Liver (tissue), 10 donors: ENCODE measurements at places on chromosomes 12 and 14. TPM values are rescaled to one million over a fixed set of nuclear protein-coding genes. Genes with fewer than 3 reads are reported as not detected.

- DNase-seq: no peak
Observed at GRCh38 chr12:64170024-64170423, 52.1 kb downstream of the KICS2 start.

The TAS2R42 gene
- not detected for polyA plus RNA-seq

The PTGDR gene
- polyA plus RNA-seq: 0.14 TPM

The SYNDIG1L gene
- not detected for polyA plus RNA-seq

DNA sequence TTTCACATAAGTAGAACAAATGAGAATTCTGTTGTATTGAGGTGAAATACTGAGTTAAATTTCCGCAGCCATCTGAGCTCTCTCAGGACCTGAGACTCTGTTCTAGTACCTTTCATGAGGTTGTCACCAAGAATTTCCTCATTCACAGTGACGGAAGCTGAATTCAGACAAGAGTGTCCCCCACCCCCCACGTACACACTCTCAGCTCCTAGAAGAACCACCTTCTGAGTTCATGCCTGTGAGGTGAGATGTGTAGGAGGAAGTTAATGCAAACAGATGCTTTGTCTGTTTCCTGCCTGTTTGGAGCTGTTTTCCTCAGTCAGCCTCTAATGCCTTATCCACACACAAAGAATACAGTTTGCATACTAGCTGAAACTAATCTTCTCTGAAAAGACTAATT lies 18.2 kb downstream of the BICDL1 start:
- no peak for DNase-seq

DNA sequence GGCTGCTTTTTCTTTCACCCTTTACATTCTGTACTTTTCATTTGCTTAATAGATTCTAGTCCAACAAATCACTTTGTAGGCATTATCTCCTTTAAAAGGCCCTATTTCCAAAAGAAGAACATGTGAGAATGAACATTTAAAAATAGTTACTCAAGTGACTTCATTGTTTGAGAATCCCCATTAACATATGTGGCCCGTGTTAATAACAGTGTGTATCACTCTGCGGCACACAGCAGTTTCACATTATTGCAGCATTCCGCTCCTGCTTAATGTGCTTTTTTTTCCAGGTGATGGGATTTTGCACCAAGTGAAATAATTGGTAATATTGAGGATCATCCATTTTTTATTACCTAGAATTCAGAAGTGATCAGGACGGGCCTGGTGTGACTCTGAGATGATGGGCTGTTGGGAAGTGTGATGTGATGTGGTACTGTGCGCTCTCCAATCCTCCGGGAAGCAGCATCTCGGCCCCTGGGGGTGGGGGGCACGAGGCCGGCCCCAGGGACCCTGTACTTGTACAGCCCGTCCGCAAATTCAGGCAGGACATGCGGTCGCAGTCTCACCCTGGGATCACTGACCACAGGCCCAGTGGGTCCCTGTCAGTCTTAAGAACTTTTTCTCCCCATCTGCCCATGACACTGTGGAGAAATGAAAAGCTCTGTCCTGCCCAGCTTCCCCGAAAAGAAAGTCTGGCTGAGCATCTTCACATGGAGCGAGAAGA lies 32.9 kb downstream of the SLC15A4 start:
- no peak for DNase-seq

DNA sequence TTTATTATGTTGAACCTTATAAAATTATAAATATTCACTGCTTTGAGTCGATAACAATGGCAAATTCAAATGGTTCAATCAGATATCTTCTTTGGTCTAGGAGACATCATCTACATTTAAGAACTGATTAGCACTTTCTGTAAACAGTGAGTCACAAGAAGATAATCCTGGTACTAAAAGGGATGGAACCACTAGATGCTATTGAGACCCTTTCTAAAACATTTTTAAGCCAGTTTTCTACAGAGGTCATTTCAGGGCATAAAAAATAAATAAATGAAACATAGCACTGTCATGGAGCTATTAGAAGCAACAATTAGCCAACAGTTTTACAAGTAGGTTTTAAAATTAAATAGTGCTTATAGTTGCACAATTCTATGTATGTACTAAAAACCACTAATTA lies 212.2 kb downstream of the DUSP6 start:
- no peak for DNase-seq

DNA sequence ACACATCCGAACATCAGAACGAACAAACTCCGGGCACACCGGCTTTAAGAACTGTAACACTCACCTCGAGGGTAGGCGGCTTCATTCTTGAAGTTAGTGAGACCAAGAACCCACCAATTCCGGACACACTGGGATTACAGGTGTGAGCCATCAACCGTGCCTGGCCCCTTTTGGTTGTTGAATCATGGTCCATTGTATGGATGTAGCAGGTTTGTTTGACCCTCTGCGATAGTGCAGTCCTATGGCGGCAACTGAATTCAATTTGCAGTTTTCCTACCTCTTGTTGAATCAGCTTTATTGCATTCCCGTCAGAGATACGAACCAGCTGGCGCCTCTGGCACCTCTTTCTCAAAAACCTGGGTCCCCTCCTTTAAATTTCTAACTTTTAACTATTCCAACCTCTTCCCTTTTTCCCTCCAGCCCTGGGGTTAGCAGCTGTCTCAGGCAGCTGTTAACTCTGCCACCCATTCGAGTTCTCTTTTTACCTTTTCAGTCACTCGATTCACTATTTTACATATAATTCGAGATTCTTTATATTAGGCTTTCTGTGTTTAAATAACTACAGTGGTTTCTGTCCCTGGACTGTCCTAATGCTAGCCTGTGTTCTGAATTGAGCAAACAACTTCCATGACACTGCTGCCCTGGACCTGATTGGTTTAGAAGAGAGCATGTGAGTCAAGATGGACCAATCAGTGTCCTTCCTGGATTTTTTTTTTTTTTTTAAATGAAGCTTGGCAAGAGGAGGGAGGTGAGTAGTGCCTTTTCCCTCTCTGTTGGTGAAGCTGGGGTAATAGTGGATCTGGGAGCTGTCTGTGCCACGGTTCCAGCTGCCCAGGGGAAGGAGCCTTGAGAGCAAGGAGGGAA lies 261.5 kb downstream of the PCNX1 start:
- DNase-seq: no peak

DNA sequence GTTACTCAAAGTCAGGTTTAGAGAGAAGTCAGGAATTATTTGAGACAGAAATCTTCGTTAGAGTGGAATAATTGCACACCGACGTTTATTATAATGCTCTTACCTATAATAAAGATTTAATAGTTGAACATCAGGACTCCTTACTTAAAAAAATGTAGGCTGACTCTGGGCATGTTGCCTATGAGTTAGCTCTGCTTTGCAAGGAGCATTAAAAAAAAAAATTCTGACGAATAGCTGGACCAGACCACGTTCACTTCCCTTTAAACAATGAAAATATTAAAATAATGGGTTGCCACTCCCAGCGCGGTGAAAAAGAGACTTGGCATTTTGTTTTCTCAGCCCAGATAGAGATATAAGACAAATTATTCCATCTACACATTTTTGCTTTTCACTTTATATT lies 574 bp upstream of the FANCM start:
- no peak for DNase-seq

GRCh38 chr12:112656141-112656540 lies 135.4 kb upstream of the RPH3A start:
- DNase-seq: no peak

The ASB2 gene
- polyA plus RNA-seq: 0.18 TPM

The SYCP3 gene
- 3.0 TPM for polyA plus RNA-seq

GRCh38 chr12:10750385-10750727 lies 27.2 kb upstream of the YBX3 start:
- DNase-seq: no peak

The CCDC88C gene
- 1.5 TPM for polyA plus RNA-seq

DNA sequence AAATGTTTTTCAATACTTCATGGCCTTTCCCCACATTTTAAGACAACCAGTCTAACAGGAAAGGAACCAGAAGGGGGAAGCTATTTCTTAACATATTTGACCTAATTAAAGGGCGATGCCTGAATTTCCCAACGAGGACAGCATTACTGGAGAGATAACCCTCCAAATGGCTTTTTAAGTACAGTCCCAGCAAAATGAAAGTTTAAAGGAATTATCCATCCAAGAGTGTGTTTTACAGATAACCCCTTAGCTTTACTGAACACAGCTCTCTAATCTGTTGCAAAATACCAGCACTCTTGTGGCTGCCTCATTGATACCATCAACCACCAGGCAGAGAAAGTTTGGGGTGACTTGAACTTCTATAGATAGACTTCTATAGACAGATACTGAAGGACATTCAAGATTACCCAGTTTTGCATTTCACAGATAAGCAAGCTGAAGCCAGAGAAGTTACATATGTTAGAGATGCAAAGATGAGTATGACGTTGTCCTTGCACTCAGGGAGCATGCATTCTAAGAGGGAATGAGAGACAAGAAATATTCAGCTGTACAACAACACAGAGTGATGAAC lies 41.3 kb upstream of the DUSP6 start:
- no peak for DNase-seq

- no peak for DNase-seq
Observed at GRCh38 chr12:130990034-130990433, 36.3 kb downstream of the ADGRD1 start.

- no peak for DNase-seq
Observed at GRCh38 chr12:44015333-44015941, 179.6 kb downstream of the TMEM117 start.

The MTHFD1 gene
- polyA plus RNA-seq: 110 TPM

DNA sequence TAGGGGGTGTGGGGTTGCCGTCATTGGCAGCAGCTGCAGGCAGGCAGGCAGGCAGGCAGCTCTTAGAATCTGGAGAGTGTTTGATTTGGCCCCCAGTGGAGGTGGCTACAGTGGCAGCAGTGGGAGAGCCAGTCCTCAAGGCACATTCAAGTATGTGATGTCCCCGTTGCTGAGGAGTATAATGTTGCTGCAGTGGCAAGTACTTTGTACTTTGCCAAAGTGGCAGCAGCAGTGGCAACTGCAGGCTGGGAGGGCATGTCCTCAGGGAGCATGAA lies 147.1 kb downstream of the PAPOLA start:
- DNase-seq: peak; percentile 20

DNA sequence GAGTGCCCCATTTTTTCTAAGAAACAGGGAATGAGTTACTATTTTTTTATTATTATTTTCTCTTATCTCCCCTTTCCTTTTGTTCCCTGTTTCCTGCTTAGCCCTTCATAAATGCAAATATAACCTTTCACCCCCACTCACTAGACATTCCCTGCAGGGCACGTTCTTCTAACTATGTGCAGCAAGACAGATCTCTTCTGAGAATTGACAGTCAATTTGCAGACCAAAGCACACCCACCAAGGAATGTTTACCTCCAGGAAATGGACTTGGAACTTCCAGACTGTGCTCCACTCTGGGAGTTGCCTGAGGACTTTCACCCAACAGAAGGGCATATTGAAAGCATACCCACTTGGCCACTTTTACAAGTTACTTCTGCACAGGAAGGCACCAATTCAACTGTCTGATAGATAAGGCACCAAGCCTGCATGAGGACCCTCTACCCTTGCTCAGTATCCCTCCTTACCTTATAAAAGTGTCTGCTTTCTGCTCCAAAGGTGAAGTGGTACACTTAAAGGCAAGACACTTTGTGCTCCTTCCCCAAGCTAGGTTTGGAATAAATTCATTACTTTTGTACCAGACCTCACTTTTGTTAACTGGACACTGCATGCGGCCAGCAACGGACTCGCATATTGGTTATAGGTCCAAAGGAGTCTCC lies 6.5 kb downstream of the TAS2R19 start:
- no peak for DNase-seq

The CACNA2D4 gene
- polyA plus RNA-seq: 1.0 TPM

DNA sequence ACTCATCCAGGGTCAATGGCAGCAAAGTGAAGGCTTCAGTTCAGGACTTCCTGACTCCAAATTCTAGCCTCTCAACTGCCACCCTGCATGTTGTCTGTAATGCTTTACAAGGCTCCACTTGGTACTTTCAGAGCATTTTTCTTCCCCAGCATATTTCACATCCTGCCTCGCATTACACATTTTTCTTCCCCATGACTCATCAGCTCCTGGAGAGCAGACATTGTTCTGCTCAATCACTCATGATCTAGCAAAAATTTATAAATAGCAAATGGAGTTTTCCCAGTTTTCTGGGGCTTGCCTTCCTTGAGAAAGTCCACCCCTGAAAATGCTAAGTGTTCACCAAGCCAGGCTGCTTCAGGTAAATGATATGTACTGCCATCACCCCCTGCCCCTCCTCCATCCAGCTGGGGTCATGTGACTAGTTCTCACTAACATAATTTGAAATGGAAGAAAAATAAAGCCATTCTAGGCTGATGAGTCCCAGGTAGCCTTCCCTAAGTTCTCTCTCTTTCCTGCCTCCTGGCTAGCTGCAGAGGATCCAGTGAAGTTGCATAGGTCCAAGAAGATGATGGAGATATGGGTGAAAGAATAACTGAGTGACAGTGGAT lies 69.4 kb downstream of the ARMH4 start:
- DNase-seq: no peak

The IL26 gene
- polyA plus RNA-seq: not detected

The ALX1 gene
- polyA plus RNA-seq: not detected

DNA sequence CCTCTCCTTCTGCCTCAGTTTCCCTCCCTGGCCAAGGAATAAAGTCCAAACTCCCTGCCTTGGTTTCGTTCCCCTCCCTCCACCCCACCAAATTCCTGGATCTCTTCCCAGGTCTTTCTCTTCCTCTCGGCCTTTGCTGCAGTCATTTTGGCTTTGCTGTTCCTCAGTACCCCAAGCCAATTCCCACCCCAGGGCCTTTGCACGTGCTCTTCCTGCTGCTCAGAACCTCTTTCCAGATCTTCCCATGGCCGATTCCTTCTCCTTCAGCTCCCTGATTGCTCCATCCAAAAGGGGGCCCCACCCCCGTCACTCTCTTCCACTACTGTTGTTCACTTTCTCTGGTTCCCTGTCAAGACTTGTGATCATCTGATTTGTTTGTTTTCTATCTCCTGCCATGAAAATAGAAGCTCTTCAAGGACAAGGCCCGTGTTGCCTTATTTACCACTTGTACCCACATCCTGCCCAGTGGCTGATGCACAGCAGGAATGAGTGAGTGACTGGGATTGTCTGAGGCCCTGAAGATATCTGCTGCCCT lies 3.1 kb downstream of the HNF1A start:
- DNase-seq: no peak

DNA sequence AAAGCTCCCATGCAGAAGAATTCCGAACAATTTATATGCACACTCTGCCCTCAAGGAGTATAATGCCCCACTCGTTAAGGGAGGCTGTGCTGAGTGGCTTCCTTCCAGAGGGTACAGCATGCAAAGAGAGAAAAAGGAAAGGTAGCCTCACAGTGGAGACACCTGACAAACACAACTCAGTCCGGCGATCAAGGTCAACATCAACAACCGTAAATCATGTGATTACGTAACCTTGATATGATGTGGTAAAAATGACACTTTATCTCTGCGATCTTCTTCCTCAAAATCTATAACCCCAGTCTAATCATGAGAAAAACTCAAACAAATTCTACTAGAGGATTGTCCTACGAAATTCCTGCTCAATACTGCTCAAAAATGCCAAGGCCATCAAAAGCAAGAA lies 400.5 kb upstream of the CCDC196 start:
- no peak for DNase-seq

DNA sequence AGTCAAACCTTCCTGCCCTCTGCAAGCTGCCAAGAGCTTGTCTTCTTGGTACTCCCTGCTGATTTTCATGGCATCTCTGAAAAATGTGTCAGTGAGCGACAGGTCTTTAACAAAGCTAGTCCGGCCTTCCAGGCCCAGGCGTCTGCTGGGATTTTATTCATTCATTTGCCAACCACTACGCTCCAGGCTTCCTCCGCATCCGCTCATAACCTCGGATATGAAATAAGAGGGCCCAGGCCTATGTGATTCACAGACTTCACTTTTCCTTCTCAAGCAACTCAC lies 13.8 kb downstream of the TSPAN9 start:
- no peak for DNase-seq

GRCh38 chr12:127621366-127621765 lies 645.6 kb upstream of the TMEM132C start:
- no peak for DNase-seq

GRCh38 chr12:8678661-8679111 lies 16.1 kb upstream of the MFAP5 start:
- DNase-seq: no peak
